Upper lobe of left lung (tissue), 6 donors: ENCODE measurements at places on chromosomes 7 and 10. TPM values are rescaled to one million over a fixed set of nuclear protein-coding genes. Genes with fewer than 3 reads are reported as not detected.

The THNSL1 gene
- total RNA-seq: 3.2 TPM

The PIP gene
- not detected for total RNA-seq

The ASB15 gene
- total RNA-seq: not detected

The MICALL2 gene
- total RNA-seq: 17.8 TPM

The BTBD16 gene
- total RNA-seq: 0.91 TPM

The LIPK gene
- not detected for total RNA-seq

GRCh38 chr10:96370584-96371157 lies 11.9 kb upstream of the OPALIN start:
- H3K4me1 ChIP-seq: peaks cover 12% of the 10 kb centered on the region
- H3K36me3 ChIP-seq: no peaks in the 10 kb centered on the region
- H3K27me3 ChIP-seq: peaks cover 2% of the 10 kb centered on the region
- no peak overlapping the region for H3K4me3 ChIP-seq

GRCh38 chr10:51000976-51001375 lies 73.3 kb upstream of the PRKG1 start:
- no peak overlapping the region for H3K4me3 ChIP-seq
- no peaks in the 10 kb centered on the region for H3K36me3 ChIP-seq
- H3K27me3 ChIP-seq: no peaks in the 10 kb centered on the region

DNA sequence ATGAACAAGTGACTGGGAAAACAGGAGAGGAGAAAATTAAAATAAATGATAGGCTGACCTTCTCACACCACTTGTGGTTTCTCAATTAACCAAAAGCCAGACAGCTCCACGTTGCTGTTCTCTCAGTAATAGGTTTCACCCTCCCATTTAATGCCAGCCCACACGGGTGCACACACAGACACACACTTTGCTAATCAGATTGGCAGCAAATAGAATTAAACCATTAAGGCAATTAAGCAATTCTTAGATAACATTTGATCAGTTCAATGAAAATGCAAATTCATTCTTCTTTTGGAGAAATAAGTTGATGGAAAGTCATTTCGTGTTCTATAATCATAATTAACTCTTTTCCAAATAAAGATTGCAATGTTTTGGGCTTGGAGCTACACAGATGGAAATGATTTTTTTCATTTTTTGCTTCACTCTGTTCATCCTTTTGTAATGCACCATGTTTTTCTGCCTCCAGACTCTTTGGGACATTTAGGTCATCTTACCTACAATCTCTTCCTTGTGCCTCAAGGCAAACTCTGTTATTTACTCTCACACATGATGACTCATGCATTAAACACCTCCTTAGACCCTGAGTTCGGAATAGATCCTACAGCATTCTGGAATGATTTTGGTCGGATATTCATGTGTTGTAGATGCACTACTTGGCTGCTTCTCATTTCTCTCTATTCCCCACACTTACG lies 700.7 kb downstream of the AUTS2 start:
- H3K4me1 ChIP-seq: no peaks in the 10 kb centered on the region
- H3K4me3 ChIP-seq: no peak overlapping the region
- no peaks in the 10 kb centered on the region for H3K27me3 ChIP-seq
- no peaks in the 10 kb centered on the region for H3K36me3 ChIP-seq

DNA sequence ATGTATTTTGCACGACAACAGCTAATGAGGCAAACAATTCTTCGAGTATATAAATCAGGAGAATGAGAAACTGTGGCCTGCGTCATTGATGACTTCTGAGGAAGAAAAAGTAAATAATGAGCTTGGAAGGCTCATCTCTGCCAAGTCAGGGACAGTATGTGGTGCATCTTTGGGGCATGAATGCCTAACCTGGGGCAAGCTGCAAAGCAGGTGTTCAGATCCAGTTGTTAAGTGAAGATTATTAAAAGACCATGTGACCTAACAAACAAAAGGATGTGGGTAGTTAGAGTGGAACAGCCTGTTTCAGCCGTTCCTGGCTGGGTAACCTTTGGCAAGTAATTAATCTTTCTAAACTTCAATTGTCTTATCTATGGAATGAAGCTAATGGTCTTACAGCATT lies 93.0 kb downstream of the LYZL2 start:
- H3K4me1 ChIP-seq: peaks cover 32% of the 10 kb centered on the region
- H3K4me3 ChIP-seq: no peak overlapping the region
- H3K27me3 ChIP-seq: no peaks in the 10 kb centered on the region
- no peak for DNase-seq

GRCh38 chr7:10300577-10300976 lies 673.1 kb upstream of the PHF14 start:
- no peaks in the 10 kb centered on the region for H3K36me3 ChIP-seq
- no peak overlapping the region for H3K4me3 ChIP-seq
- H3K4me1 ChIP-seq: no peaks in the 10 kb centered on the region
- H3K27me3 ChIP-seq: no peaks in the 10 kb centered on the region
- no peak for DNase-seq
